ENCODE measurements at places on chromosomes 1 and 21.

GRCh38 chr1:202162047-202162417, 1.6 kb upstream of the PTPN7 start:
- DNase-seq = no peak

- no peak for DNase-seq
Observed at GRCh38 chr1:36304521-36304920, 1.6 kb upstream of the SH3D21 start.

DNA sequence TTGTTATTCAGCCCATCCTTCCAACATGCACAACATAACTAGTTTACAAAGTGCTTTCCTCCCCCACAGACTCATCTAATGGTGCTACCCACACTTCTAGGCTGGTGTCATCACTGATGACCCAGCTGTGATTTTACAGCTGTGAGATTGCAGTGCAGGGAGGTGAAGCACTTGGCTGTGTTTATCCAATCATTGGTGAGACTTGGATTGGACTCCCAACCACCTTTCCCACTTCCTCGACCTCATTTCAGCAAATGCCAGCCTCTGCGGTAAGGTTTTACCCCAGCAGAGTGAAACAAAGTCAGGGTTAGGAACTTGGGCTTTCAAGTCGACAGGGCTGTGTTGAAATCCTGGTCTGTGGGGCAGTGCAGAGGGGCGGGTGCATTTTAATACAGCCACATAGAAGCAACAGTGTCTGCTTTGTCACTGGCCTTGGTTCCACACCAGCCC, 22.1 kb downstream of the ECHDC2 start:
- DNase-seq = no peak

DNA sequence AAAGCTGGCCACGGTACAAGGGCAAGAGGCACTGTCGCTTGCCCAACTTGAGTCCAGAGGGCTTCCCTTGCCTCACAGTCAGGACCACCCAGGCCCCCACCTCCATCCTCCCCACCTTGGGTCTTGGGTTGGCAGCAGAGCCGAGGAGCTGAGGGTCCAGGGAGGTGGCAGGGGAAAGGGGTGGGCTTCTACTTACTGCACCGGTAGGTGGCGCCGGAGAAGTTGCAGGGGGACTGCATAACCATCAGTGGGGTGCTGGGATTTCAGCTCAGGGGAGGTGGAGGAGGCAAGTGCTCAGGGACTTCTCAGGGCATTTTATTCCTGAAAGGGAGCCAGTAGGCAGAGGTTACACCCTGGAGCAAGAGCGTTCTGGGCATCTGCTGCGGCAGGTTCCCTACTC, 44.0 kb downstream of the TRIM62 start:
- peak; percentile 9 for DNase-seq

- DNase-seq = no peak
Observed at GRCh38 chr1:112554411-112554810, 45.6 kb downstream of the WNT2B start.

GRCh38 chr1:154346276-154346917, 21.1 kb downstream of the ATP8B2 start:
- DNase-seq = no peak

GRCh38 chr1:17314491-17314971, 6.5 kb downstream of the PADI4 start:
- DNase-seq = no peak

DNA sequence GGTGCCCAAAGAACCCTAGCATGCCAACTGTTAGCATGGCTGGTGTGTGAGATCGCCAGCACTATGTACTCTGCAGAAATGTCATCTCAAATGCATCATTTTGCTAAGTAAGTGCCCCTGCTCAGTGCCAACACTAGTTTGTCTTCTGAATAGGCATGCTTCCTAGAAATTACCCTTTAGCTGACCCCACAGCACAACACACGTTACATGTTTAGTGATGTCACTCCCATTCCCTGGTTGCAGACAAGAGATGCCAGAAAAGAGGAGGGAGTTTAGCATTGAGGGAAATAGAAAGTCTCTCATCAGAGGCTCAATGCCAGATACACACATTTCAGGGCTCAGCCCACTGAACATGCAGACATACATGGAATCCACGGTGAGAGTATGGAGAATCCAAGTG, 9.3 kb upstream of the ST6GALNAC3 start:
- no peak for DNase-seq

- DNase-seq = no peak
Observed at GRCh38 chr1:117416004-117416403, 48.8 kb downstream of the MAN1A2 start.

DNA sequence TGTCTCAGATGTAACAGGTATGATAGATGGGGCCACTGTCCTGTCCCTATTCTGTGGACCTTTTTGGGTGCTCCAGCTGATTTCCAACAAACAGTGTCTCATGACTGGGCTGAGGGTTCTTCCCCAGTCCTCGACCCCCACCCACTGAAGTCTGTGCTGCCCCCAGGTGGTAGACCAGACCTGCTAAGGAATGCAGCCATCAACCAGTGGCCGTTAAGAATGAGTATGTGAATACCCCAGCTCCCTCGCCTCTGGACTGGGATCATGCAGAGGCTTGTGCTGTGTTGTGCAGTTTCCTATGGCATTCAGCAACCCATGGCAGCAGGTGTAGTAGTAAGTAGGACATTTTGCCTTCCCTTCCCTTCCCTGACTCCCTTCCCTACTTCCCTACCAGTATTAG, 183.1 kb upstream of the KAZN start:
- DNase-seq = no peak

GRCh38 chr1:192080684-192081083, 77.6 kb upstream of the RGS18 start:
- no peak for DNase-seq

GRCh38 chr1:29757866-29758780, 521.8 kb downstream of the PTPRU start:
- no peak for DNase-seq

- DNase-seq = no peak
Observed at GRCh38 chr1:195328681-195329080, 1279.6 kb downstream of the KCNT2 start.

- DNase-seq = no peak
Observed at GRCh38 chr1:226638001-226638601, 89.5 kb downstream of the STUM start.

- no peak for DNase-seq
Observed at GRCh38 chr1:61935516-61935915, 193.2 kb downstream of the PATJ start.

DNA sequence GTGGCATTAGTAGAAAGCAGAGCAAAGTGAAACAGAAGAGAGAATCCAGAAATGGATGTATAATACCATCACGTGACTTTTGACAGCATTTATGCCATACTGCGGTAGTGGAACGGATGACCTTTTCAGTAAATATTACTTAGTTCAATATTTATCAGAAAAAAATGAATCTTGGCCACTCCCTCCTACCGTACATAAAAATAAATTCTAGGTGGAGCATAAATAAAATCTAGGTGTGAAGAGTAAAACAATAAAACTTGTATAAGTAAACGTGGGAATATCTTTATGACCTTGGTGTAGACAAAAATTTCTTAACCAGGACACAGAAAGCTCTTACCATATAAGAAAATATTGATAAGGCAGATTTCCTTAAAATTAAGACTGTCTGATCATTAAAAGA, 182.6 kb downstream of the VPS13D start:
- no peak for DNase-seq

- DNase-seq = no peak
Observed at GRCh38 chr1:67559222-67559700, 125.7 kb upstream of the GADD45A start.

GRCh38 chr1:79551321-79551720, 544.8 kb upstream of the ADGRL4 start:
- no peak for DNase-seq

DNA sequence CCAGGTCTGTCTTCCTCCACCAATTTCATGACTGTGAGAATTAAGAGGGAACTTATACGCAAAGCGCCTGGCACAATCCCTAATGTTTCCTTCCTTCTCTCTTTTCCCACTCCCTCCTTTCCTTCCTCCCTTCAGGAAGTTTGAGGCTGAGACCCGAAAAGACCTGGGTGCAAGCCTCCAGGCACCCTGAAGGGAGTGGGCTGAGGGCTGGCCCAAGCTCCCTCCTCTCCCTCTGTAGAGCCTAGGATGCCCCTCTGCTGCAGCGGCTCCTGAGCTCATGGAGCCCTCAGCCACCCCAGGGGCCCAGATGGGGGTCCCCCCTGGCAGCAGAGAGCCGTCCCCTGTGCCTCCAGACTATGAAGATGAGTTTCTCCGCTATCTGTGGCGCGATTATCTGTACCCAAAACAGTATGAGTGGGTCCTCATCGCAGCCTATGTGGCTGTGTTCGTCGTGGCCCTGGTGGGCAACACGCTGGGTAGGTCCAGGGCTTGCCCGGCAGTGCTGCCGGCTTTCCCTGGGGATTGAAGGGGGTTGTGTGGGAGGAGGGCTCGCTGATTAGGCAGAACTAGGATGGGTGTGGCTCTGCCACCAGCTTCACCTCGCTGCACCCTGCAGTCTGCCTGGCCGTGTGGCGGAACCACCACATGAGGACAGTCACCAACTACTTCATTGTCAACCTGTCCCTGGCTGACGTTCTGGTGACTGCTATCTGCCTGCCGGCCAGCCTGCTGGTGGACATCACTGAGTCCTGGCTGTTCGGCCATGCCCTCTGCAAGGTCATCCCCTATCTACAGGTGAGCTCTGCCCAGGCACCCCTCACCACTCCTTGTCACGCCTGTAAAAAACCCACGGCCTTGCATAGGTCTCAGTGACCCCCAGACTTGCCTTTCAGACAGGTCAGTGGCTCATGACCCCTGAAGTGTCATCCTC, 1.7 kb downstream of the HCRTR1 start:
- DNase-seq = no peak

GRCh38 chr1:107493111-107493716, 352.4 kb downstream of the NTNG1 start:
- no peak for DNase-seq

DNA sequence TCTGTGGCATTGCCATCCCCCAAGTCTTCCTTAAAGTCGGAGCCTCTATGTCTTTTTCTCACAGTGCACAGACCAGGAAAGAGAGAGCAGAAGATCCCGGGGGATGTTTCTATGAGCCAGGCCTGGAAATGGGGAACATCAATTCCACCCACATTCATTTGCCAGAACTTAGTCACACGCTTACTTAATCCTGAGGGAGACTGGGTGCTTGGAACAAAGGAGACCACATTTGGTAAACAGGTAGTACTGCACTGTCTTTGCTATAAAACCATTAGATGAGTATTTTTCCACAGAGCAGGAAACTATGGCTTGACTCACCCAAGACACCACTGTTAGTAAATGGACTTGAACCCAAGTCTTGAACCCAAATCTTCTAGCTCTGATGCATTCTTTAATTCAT, 60.7 kb upstream of the CTTNBP2NL start:
- no peak for DNase-seq

GRCh38 chr1:114257554-114257953, 103.9 kb upstream of the SYT6 start:
- DNase-seq = no peak

DNA sequence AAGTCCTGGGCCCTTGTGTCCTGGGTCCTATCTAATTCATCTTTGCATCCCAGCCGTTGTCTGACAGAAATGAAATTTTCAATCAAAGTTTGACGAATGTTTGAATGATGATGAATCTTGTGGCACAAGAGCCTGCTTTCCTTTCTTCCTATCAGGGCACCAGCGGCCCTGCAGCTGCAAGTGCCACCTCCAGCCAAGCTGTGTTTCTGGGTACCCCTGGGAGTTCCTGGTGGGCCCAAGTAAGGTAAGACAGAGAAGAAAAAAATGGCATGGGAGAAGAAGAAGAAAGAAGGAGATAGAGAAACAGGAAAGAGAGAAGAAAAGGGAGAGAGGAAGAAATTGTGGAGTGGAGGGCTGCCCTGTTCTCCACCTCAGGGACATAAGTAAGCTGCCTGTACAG, 782.1 kb upstream of the TPTE start:
- no peak for DNase-seq

GRCh38 chr21:35989138-35989735, 71.1 kb downstream of the SETD4 start:
- DNase-seq = no peak

- DNase-seq = no peak
Observed at GRCh38 chr1:230781594-230781993, 34.4 kb downstream of the CAPN9 start.

- no peak for DNase-seq
Observed at GRCh38 chr1:67159233-67159632, 7.0 kb upstream of the IL23R start.

- no peak for DNase-seq
Observed at GRCh38 chr1:232726048-232726779, 79.0 kb upstream of the MAP10 start.

DNA sequence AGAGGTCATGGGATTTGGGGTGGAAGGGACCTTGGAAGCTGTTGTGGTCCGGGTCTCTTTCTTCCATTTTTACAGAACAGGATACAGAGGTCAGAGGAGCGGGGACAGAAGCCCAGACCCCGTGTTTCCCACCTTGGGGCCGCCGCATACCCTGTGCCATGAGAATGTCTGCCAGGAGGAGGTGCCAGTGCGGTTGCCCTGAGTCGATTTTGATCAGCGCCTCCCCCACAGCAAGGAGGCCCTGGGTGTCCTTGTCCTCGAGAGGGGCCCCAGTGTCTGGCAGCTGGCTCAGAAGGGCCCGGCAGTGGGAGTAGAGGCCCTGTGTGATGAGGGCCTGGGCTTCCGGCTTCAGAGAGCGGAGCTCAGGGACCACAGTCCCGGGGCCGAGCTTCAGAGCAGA, 12.3 kb upstream of the MMEL1 start:
- DNase-seq = no peak

- DNase-seq = no peak
Observed at GRCh38 chr1:227191607-227192006, 126.7 kb downstream of the CDC42BPA start.

DNA sequence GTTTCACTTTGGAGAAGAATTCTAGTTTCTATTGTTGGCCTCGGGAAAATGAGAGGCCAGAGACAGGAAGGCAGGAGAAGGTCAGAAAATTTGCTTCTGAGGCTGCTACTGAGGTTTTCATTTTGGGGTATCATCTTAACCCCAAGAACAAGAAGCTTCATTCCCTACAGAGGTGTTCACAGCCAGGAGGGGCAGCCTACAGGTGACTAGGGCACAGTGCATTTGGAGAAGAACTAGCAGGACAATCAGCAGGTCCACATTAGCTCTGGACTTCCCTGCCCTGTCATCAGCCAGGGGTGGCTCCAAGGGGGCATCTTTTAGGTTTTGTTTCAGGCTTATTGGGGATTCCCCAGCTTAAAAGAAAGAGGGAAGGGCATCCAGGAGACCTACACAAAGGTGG, 12.1 kb upstream of the ZNF496 start:
- no peak for DNase-seq

DNA sequence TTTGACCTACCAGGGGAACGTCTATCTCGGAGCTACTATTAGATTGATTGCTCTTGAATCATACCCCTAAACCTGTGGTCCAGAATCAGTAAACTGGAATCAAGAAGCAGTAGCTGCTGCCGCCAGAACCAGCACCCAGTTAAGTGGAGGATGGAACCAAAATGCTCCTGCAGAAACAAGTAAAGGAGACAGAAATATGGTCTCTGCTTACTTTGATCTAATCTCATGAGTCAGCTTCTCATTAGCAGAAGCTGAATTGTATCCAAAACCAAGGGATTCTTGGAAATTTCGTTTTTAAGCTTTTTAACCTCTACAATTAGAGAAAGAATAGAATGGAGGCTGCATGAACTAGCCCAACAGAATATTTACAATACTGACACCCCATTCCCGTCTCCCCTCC, 42.6 kb upstream of the PIGV start:
- DNase-seq = no peak

Data from naive thymus-derived CD4-positive, alpha-beta T cell (primary cell).